ENCODE measurements at places on chromosomes 7 and 10. TPM values are rescaled to one million over a fixed set of nuclear protein-coding genes. Genes with fewer than 3 reads are reported as not detected.

DNA sequence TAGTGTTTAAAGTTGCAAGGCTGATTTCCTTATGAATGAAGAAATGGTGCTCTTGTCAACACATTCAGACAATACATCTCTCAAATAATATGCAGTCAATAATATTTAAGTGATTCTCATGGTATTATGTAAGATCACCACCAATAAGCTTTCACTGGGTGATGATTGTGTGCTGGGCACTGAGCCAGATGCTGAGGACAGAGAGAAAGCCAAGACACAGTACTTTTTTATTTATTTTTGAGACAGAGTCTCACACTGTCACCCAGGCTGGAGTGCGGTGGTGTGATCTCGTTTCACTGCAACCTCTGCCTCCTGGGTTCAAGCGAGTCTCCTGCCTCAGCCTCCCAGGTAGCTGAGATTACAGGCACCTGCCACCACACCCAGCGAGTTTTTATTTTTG, 130.6 kb upstream of the LSM8 start:
- H3K4me1 ChIP-seq = no peaks in the 10 kb centered on the region
- no peak for DNase-seq
- H3K27ac ChIP-seq = no peak overlapping the region
- H3K36me3 ChIP-seq = no peaks in the 10 kb centered on the region
- H3K27me3 ChIP-seq = no peaks in the 10 kb centered on the region

- no peak for DNase-seq
- H3K4me3 ChIP-seq = no peak overlapping the region
- no peak overlapping the region for H3K27ac ChIP-seq
- H3K4me1 ChIP-seq = peaks cover 11% of the 10 kb centered on the region
- peaks cover 8% of the 10 kb centered on the region for H3K27me3 ChIP-seq
These were observed 95.5 kb downstream of the SGMS1 start for GRCh38 chr10:50528206-50528605.

The STEAP4 gene
- total RNA-seq = not detected

The HTR7 gene
- total RNA-seq = 7.6 TPM
